ENCODE measurements at places on chromosomes 7 and 10.

GRCh38 chr7:27723085-27723484 lies 16.9 kb upstream of the TAX1BP1 start:
- no peak for DNase-seq

DNA sequence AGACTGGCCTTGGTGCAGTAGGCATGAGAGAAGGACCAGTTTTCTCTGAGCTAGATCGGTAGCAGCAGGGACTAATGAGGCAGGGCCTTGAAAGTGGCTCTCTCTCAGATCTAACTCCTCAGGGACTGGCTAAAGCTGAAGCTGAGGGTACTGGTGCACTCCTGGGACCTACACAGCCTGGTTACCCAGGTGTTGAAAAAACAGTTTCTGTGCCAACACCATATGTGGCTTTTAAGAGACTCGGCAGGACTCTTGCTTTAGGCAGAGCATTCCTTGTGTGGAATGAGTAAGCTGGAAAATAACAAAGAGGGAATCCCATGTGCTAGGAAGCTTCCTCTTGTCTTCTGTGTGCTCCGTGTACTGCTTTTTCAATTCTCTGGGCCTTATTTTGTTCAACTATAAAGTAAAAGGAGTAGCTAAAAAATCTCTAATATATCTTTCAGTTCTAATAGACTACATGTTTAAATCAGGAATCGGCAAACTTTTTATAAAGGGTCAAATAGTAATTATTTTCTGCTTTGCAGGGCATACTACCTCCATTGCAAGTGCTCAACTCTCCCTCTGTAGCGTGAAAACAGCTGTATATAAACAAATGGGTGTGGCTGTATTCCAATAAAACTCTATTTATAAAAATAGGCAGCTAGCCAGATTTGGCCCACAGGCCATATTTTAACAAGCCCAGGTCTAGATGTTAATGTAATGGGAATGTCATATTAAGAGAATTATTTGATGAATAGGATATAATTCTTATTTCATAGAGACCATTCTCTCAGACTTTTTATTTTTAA lies 186.1 kb upstream of the KAT6B start:
- no peak for DNase-seq

GRCh38 chr10:107280293-107280692 lies 115.8 kb upstream of the SORCS1 start:
- no peak for DNase-seq

DNA sequence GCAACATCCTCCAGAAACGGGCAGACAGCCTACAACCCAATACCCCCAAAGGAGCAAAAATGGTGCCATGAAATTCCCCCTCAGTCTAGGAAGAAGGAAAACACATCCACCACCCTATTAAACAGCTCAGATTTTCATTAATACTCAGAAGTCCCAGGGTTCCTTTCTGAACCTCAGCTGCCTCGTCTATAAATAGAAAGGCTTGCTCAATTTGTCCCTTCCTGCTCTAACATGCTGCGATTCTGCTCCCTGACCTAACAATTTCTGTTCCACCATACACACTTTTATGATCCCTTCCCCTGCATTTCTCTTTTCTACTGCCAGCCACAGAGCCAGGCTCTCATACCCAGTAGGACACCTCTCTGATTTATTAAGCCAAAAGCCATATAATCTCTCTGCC lies 68.1 kb downstream of the MTERF1 start:
- DNase-seq = no peak

DNA sequence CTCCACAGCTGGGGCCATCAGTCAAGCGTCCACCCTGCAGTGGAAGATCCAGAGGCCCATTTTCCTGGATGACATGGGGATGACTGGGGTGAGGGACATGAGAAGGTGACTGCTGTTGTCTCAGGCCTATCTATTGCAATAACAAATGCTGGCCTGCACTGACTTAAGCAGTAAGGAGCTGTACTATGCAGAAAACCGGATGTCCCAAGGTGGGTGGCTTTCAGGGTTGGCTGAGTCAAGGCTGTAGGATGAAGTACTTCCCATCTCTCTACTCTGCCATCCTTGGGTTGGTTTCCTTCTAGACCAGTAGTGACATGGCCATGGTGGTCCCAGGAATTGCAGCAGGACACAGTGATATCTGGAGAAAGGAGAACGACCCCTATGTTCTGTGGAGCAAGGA lies 48.1 kb downstream of the NEURL1 start:
- no peak for DNase-seq

DNA sequence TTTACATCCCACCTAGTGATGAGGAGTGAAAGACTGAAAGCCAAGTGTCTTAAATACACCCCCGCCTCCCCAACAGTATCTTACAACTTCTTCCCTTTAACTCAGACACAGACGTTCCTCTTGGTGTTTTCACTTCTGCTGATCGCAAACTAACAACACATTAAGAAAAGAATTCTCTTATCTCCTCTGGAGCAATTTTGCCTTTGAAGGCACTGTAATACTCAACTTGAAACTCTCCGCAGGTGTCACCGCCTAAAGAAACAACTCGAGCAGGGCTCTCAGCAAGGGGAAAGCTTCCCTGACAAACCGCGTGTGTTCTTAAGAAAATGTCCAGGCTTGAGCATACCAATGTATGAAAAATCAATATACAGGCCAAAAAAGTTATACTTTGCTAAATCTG lies 452 bp downstream of the SEMA3C start:
- DNase-seq = no peak

Data from stimulated activated CD4-positive, alpha-beta T cell treated with anti-CD3 and anti-CD28 coated beads, Interleukin-1b, Interleukin-23, amount 100 ng/mL, for 1 hour (primary cell).